Stimulated activated CD8-positive, alpha-beta memory T cell treated with anti-CD3 and anti-CD28 coated beads, Interleukin-4, amount 100 ng/mL, for 4 hours (primary cell): ENCODE measurements at places on chromosomes 2 and 18.

GRCh38 chr2:4662161-4662779, 958.9 kb downstream of the DCDC2C start:
- no peak for DNase-seq

GRCh38 chr18:24497031-24497754, 36.8 kb downstream of the HRH4 start:
- no peak for DNase-seq

GRCh38 chr2:60468382-60469085, 84.9 kb downstream of the BCL11A start:
- no peak for DNase-seq

DNA sequence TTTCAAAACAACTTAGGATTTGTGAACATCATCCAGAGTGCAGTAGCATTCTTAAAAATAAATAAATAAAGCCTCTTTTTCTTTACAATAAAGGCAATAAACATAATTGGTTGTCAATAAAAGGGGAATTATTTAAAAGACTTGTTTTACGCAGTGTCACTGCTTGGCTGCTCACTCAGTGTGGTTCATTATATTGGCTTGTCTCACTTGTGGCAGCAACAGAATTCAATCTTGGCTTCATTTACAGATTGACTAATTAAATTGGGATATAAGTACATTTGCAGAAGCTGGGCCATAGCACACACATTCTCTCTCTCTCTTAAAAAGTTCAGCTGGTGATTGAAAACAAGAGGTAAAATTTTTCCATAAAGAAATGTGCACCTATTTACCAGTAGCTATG, 1027.6 kb downstream of the LRP1B start:
- DNase-seq, result no peak

DNA sequence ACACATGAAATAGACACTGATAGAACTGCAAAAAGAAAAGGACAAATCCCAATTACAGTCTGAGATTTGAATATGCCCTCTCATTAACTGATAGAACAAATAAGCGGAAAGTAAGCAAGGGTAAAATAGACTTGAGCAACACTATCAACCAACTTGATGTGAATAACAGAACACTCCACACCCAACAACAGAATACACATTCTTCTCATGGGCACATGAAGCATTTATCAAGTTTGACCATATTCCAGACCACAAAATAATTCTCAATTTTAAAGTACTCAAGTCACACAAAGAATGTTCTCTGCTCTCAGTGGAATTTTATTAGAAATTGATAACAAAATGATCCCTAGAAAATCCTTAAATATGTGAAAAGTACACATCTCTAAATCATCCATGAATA, 19.0 kb downstream of the ETAA1 start:
- DNase-seq, result no peak
